ENCODE measurements at places on chromosomes 7 and 10. TPM values are rescaled to one million over a fixed set of nuclear protein-coding genes. Genes with fewer than 3 reads are reported as not detected.

The TMEM140 gene
- 32.7 TPM for total RNA-seq

GRCh38 chr10:121851786-121852185, 76.0 kb downstream of the ATE1 start:
- H3K4me3 ChIP-seq = no peak overlapping the region
- H3K4me1 ChIP-seq = no peaks in the 10 kb centered on the region

- no peaks in the 10 kb centered on the region for H3K4me1 ChIP-seq
- H3K27me3 ChIP-seq = no peaks in the 10 kb centered on the region
- no peak overlapping the region for H3K27ac ChIP-seq
- no peaks in the 10 kb centered on the region for H3K36me3 ChIP-seq
- no peak overlapping the region for H3K4me3 ChIP-seq
Observed at GRCh38 chr10:132932461-132933307, 9.7 kb downstream of the CFAP46 start.

The HOGA1 gene
- 40.3 TPM for total RNA-seq

The RSPH10B2 gene
- total RNA-seq = not detected

DNA sequence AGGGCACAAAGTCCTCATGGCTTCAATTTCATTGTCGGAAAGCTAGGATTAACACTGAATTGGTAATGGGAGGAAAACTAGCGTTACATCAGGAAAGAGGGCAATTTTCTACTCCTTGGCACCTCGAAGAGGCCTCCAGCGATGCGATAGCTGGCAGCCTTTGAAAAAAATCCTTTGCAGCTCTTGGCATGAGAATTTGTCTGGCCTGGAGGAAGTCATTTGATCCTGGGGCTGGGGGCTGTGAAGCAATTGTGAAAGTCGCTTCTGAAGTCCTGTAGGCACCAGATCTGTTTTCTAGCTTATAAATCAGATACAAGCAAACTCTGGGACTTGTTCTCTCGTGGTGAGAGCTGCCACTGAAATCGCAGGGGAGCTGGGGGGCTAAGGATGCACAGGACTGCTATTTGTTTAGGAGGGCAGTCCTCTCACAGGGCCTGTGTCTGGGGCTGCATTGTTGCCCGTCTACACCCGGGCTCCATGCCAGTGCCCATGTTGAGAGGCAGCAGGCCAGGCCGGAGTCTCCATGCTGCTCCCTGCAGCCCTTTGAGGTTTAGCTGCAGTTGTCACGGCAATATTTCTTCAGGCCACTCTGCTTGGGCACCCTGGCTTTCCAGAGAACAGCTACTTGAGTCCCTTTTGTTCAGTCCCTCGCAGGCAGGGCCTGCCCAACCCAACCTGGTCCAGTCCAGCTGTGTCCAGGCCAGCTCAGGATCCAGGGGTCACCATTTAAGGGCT, 206.8 kb upstream of the LYZL1 start:
- no peak overlapping the region for H3K27ac ChIP-seq
- no peaks in the 10 kb centered on the region for H3K36me3 ChIP-seq
- DNase-seq = no peak
- H3K4me3 ChIP-seq = no peak overlapping the region

Data from right lobe of liver (tissue), 6 donors.